Myocyte (in vitro differentiated cells): ENCODE measurements at places on chromosomes 1 and 21. TPM values are rescaled to one million over a fixed set of nuclear protein-coding genes. Genes with fewer than 3 reads are reported as not detected.

GRCh38 chr1:53837646-53837923, 511 bp downstream of the NDC1 start:
- DNase-seq, result no peak

GRCh38 chr1:10604966-10605365, 130.2 kb downstream of the PEX14 start:
- peak; percentile 35 for DNase-seq

DNA sequence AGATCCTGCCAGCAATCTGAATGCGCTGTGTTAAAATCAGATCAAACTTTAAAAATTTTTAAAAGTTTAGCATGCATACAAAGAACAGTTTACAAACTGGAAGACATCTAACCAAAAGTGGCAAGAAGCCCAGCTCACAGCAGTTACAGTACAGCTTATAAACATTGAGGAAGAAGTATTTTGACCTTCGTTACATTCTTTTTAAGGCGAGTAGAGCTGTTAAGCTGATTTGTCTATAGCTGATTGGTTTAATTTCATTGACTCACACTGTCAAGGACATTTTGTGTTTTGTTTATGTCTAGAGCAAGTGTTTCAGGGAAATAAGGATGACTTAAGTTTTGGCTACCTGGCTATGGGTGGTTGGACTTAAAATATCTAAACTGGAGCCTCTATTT, 3.0 kb upstream of the PGM1 start:
- DNase-seq, result no peak

Gene ADORA1
- 27.4 and 42.0 TPM in 2 replicates for total RNA-seq

Gene SYPL2
- 14.7 and 15.8 TPM in 2 replicates for total RNA-seq

DNA sequence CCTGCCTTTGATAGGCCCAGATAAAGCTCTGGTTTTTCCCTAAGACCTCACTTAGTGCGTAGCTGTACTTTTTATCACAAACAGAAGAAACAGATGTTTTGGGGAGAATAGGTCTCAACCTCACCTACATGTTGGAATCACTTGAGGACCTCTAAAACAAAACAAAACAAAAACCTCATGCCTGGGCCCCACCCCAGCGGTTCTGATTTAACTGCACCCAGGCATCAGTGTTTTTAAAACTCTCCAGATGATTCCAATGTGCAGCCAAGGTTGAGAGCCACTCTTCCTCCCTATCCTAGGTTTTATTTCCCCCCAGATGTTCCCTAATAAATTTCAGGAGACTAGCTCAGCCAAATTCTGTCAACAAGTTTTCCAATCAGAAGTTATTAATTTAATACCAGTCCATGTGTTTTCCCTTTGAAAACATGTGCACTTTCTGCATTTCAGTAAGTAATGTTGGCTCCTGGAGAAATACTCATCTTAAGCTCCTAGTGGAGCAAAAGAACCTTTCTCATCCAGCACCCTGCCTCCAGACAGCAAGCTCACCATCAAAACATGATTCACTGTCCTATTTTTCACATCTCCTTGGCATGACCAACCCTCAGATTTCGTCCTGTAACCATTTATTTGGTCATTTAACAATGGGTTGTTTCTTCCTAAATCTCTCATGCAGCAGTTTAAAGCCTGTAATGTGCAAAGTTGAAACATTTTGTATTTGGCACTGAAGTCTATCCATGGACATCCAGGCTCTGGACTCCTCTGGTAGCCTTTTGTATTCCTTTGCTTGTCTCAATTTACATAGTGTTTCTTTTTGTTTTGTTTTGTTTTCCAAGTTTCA, 27.5 kb downstream of the LRRC8C start:
- DNase-seq, result no peak

GRCh38 chr1:29585201-29585600, 348.9 kb downstream of the PTPRU start:
- DNase-seq, result no peak

DNA sequence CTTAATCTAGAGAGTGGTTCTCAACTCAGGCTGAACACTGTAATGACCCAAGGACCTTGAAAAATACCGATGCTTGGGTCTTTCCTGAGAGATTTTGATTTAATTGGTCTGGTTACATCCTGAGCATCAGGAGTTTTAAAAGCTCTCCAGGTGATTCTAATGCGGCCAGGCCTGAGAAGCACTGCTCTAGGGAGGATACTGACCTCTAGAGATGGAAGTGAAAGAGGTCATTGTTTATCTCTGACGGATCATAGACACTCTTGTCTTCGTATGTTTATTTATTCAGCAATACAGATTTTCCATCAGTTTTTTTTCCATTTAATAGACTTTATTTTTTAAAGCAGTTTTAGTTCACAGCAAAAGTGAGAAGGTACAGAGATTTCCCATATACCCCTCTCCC, 54.5 kb upstream of the IGSF5 start:
- no peak for DNase-seq

DNA sequence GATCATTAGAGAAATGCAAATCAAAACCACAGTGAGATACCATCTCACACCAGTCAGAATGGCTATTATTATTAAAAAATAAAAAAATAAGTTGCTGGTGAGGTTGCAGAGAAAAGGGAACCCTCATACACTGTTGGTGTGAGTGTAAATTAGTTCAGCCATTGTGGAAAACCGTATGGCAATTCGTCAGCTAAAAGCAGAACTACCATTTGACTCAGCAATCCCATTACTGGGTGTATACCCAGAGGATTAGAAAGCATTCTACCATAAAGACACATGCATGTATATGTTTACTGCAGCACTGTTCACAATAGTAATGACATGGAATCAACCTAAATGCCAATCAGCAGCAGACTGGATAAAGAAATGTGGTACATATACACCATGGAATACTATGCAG, 42.2 kb downstream of the GIPC2 start:
- DNase-seq, result no peak

Gene DIRAS3
- total RNA-seq, result 5.7 and 6.3 TPM in 2 replicates

Gene BECN2
- not detected in 2 replicates for total RNA-seq

Gene TBX15
- total RNA-seq, result 44.7 and 48.4 TPM in 2 replicates

Gene PRAMEF1
- not detected in 2 replicates for total RNA-seq

DNA sequence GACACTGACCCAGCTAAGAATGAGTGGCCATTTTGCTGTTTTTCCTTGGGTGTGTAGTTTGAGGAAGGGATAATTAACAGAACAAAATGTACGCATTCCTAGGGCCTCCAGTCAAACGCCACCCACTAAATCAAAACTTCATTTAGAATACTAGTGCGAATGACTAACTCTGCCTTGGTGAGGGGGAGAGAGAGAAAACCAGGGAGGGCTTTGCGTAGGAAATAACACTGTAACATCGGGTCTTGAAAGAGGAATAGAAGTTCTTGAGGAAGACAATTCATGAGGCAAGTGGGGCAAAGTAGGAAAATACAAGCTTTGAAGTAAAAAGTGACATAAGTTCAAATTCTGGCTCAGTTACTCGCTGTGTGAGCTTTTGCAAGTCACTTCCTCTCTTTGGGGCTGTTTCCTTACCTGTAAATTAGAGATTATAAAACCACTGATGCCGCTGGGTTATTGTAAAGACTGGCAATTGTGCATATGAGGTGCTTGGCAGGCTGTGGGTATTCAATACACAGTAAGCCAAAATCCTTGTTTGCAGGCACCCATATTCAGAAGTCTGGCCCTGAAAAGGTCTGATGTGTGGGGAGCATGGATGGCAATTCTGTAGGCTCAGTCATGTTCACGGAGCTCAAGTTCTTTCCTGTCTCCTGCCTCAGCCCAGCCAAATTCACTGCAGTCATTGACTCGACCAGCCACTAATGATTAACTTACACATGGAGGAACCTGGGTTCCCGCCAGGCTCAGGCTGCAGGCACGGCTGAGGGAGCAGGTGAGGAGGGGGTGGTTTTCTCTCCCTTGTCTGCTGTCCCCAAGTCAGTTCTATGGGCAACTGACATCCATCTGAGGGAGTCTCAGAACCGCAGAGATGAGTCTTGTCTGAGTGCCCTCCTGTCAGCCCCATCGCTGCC, 140.3 kb upstream of the CSF3R start:
- DNase-seq, result no peak

DNA sequence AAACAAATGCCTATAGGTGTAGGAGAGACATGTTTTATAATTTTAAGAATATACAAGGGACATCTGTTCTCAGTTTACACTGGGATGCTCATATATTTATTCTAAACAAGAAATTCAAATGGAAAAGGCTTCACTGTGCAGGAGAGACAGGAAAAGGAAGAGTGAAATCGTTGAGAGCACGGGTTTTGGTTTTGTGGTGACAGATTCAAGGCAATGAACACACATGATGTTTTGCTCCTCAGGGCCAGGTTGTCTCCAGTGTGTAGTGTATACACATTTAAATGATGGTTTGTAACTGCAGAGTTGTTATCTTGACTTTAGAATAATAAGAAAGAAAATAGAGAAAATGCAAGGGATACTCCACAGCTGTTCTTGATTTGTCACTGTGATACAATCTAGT, 73.7 kb downstream of the S1PR1 start:
- no peak for DNase-seq

DNA sequence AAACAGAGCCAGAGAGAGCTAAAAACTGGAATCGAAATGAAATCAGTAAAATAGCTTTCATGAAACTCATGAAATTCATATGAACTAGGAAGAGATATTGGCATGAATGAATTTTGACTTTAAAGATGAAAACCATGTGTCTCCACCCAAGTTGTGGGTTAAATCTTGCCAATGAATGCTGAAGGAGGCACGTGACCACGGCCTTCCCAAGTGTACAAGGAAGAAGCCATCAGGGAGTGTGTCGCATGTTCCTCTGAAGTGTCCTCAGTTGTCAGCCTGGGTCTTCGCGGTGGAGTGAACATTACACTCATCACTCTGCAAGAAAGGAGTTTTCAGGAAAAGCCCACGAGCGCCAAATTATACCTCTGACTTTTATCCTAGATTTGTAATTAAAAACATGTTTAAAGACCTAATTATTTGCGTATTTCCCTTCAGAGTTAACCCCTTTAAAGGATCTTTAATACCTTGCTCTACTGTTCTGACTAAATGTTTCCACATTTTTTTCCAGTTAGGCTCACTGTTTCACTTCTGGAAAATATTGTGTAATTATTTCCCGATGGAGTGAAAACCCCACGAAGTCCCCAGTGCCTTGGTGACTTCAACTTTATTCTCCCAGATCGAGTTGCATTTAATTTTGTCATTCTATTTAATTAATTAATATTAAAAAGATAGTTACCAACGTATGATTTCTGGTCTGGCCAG, 118.3 kb downstream of the DHRS3 start:
- no peak for DNase-seq
